ENCODE measurements at places on chromosomes 4 and X. TPM values are rescaled to one million over a fixed set of nuclear protein-coding genes. Genes with fewer than 3 reads are reported as not detected.
A peak's percentile ranks its signal among the peaks of the same experiment; 100 is the strongest.

Gene CYBB
- 13.3 TPM for total RNA-seq

Gene FAM9C
- total RNA-seq = not detected

DNA sequence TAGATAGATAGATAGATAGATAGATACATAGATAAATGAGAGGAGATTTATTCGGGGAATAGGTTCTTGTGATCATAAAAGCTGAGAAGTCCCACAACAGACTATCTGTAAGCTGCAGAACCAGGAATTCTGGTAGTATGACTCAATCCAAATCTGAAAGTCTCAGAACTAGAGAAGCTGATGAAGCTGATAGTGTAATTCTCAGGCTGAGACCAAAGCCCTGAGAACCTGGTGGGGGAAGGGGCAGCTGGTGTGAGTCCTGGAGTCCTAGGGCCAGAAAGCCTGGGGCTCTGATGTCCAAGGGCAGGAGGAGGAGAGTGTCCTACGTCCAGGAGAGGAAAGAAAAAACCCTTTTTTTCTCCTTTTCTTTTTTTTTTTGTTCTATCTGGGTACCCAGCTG, 8.0 kb upstream of the BANK1 start:
- DNase-seq = no peak
- H3K27ac ChIP-seq = no peak overlapping the region
- H3K4me1 ChIP-seq = no peaks in the 10 kb centered on the region
- H3K27me3 ChIP-seq = no peaks in the 10 kb centered on the region
- H3K36me3 ChIP-seq = no peaks in the 10 kb centered on the region

Gene TLR2
- total RNA-seq = 7.6 TPM

- H3K36me3 ChIP-seq = no peaks in the 10 kb centered on the region
- peaks cover 16% of the 10 kb centered on the region for H3K4me1 ChIP-seq
- no peak overlapping the region for H3K27ac ChIP-seq
- no peaks in the 10 kb centered on the region for H3K27me3 ChIP-seq
- no peak overlapping the region for H3K4me3 ChIP-seq
Measured at GRCh38 chr4:82809619-82810018, 11.0 kb upstream of the SCD5 start.

Gene CCSER1
- 3.6 TPM for total RNA-seq

DNA sequence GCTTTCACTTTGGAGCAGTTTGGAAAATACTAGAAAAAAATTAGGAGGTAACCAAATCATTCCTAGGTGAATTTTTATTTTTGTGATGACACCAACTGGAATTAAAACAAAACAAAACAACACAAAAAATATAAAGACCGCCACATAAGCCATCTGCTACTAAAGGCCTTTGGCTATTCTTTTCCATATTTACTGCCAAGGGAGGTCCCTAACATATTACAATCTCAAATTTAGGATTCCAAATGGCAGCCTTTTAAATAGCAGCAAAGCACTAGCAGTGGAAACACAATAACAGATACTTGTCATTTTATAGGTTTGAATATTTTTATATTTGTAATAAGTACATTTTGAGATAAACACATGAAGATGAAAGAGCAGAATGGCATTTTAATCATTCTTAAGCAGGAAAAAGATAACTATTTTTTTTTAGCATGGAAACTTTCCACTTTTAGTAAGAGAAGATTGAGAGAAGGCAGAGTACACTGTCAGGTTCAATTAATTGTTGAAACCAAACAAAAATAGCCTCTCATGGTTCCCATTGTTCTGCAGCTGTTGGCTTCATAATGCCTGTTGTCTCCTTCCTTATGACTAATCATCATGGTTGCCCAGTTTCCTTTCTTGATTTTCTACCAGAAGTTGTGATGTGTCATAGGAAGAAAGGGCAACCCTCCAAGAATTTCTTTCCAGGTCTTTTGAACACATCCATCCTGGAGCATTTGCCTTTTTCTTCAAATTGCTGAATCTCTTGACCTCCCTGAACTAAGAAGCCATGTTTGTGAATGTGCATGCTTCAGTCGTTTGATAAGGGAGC, 219.0 kb upstream of the EMCN start:
- H3K27me3 ChIP-seq = no peaks in the 10 kb centered on the region
- peak overlapping the region; percentile 68 for H3K27ac ChIP-seq
- H3K36me3 ChIP-seq = no peaks in the 10 kb centered on the region
- H3K4me1 ChIP-seq = no peaks in the 10 kb centered on the region
- no peak overlapping the region for H3K4me3 ChIP-seq

- H3K27ac ChIP-seq = peak overlapping the region; percentile 14
- no peak overlapping the region for H3K4me3 ChIP-seq
- no peak for DNase-seq
- H3K36me3 ChIP-seq = no peaks in the 10 kb centered on the region
- no peaks in the 10 kb centered on the region for H3K27me3 ChIP-seq
Measured at GRCh38 chr4:94504545-94504944, 52.8 kb downstream of the PDLIM5 start.

DNA sequence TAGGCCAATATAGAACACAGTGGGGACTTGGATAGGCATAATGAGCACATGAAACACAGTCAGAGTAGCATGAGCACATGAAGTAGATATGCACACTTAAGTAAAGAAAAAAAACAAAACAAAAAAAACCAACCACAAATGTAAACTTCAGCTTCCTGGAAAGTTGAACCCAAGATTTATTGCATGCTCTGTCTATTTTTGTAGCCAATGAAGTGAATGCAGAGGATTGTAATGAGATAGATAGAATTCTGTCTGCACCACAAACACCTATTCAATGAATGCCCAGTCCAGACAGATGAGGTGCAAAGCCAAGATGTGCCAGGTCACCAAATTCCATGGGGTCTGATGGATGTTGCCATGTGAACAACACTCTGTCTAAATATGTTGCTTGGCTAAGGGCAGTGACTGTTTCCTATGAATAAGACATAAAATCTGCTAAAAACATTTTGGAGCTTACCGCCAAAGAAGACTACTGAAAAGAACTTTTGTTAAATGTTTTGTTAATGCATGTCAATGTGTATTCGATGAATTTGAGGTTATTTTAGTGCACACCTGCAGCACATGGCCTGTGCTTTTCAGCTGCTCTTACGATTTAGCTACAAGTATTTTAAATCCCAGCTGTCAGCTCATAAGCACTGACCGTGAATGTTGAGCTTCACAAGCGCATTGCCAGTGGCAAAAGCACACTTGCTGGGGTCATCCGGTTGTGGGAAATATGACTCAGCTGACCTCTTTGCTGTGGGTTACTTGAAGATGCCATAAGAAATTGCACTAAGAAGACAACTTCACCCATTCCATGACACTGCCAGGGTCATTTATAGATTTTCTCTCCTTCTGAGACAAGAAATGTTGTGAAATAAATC, 374.8 kb upstream of the GNPDA2 start:
- H3K27me3 ChIP-seq = no peaks in the 10 kb centered on the region
- H3K27ac ChIP-seq = no peak overlapping the region
- no peaks in the 10 kb centered on the region for H3K4me1 ChIP-seq
- DNase-seq = no peak
- H3K4me3 ChIP-seq = no peak overlapping the region

DNA sequence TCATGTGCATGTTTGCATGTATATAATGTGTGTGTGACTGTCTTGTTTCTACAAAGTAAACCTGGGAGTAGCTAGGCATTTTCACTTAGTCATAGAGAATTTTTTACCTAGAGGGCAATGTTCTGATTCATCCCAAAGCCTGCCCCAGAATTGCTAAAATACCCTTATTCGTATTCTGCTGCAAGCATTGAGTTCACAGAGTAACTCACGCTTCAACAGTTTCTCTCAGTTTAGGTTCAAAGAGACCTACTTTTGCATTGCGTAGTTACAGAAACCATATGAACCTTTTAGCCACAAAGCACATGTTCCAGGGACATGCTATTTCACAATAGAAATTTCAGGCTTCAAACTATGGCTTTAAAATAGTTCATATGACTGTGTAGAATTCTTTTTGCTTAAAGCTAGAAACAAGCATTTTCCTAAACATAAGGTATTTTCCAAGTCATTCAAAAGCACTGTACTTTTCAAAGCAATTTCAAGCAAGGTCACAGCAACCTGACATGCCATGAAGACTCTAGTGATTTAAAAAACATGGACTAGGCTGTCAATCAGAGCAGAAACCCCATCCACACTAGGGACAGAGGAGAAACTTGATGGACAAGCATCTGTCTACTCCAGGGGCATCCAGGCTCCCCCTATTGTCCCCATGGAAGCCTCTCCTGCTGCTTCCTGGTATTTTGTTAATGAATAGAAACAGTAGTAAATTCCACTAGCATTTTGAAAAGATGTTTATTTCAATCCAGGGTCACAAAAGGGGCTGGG, 81.5 kb upstream of the MAPK10 start:
- no peaks in the 10 kb centered on the region for H3K36me3 ChIP-seq
- H3K4me3 ChIP-seq = no peak overlapping the region
- no peaks in the 10 kb centered on the region for H3K4me1 ChIP-seq
- DNase-seq = no peak

- no peaks in the 10 kb centered on the region for H3K36me3 ChIP-seq
- no peaks in the 10 kb centered on the region for H3K4me1 ChIP-seq
- H3K27me3 ChIP-seq = no peaks in the 10 kb centered on the region
- H3K4me3 ChIP-seq = no peak overlapping the region
Measured at GRCh38 chr4:130393231-130393630, 1297.3 kb downstream of the C4orf33 start.

DNA sequence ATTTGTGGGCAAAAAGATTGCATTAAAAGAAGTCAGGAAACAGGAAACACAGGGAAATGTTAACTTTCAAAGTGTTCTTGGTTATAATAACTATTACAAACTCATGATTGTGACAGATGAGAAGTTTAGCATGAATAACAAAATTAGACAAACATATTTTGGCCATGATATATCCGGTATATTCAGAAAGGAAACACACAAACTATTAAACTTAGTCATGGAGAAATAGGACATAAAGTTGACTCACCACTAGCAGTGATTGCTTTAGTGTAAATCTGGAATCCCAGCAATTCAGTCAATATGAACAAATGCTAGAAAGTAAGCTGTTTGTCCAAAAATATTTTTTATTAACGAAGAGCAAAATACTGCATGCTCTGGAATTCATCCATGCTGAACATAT, 1299.9 kb downstream of the C4orf33 start:
- H3K27ac ChIP-seq = no peak overlapping the region
- no peaks in the 10 kb centered on the region for H3K4me1 ChIP-seq
- no peak overlapping the region for H3K4me3 ChIP-seq

Gene NPY2R
- total RNA-seq = 0.39 TPM

Gene SSX2B
- not detected for total RNA-seq

Gene MXRA5
- total RNA-seq = 2.5 TPM

DNA sequence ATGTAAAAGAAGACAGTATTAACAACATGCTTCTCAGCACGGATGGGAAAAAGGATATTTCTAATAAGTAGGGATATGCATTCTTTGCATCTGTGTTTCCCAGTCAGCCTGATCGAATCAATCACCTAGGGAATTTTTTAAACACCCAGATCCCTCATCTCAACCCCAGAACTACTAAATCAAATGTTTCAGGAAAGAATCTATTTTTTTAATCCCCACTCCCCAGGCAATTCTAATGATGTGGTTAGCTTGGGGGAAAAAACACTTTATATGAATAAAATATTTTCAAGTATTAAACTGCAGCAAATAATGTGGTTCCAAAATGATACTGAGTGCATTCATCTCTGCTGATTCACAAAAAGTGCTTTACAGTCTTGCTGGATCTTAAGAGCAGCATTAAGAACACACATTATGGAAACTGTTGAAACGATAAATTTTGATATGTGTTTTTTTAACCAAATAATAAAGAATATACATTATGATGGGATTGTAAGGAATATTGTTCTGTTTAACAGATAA, 68.7 kb upstream of the GUCY1A1 start:
- no peaks in the 10 kb centered on the region for H3K27me3 ChIP-seq
- no peak overlapping the region for H3K4me3 ChIP-seq
- no peaks in the 10 kb centered on the region for H3K4me1 ChIP-seq
- DNase-seq = no peak

Gene XK
- 11.9 TPM for total RNA-seq

DNA sequence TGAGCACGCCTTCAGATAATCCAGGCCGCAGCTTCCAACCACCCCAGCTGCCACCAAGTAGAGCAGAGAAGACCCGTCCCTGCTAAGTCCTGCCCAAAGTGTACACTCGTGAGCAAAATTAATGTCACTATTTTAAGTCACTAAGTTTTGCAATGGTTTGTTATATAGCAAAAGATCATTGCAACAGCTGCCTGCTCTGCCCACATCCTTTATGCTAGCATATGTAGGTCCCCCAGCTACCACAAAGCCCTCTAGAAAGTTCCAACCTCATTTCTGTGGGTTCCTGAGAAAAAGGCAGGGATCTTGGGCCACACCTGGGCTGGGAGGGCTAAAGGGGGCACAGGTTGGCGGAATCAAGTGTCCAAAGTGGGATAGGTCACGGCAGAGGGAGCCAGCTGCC, 346.9 kb downstream of the BCOR start:
- no peak for DNase-seq
- H3K27ac ChIP-seq = no peak overlapping the region
- H3K4me3 ChIP-seq = no peak overlapping the region
- H3K36me3 ChIP-seq = no peaks in the 10 kb centered on the region
- no peaks in the 10 kb centered on the region for H3K27me3 ChIP-seq

Gene EMCN
- 6.2 TPM for total RNA-seq

Gene GPR101
- total RNA-seq = not detected

Gene SPANXN3
- not detected for total RNA-seq

GRCh38 chr4:40546969-40547788, 82.5 kb downstream of the RBM47 start:
- DNase-seq = no peak
- H3K36me3 ChIP-seq = no peaks in the 10 kb centered on the region
- no peaks in the 10 kb centered on the region for H3K27me3 ChIP-seq
- H3K27ac ChIP-seq = no peak overlapping the region
- no peaks in the 10 kb centered on the region for H3K4me1 ChIP-seq

Gene SYTL4
- 25.0 TPM for total RNA-seq

All from esophagus muscularis mucosa (tissue), 4 donors.